ENCODE measurements at places on chromosomes 6 and 20.
A peak's percentile ranks its signal among the peaks of the same experiment; 100 is the strongest.

DNA sequence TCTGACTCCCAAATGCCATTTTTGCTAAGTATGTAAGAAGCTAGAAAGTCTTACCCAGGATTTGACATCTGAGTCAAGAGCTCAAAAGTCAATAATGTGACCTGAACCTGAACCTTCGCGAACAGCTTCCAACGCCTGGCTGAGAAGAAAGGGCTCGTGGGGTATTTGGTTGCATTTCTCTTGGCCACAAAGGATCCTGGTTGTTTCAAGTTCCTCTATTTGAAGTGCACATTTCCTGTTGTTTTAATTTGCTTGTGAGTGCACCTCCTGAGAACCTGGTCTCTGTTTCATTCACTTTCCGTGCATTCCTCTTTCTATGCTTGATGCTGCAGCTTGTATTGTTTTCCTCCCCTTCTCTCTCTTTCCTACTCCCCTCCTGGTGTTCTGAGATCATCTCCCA lies 212.5 kb downstream of the FOXA2 start:
- no peak for DNase-seq

DNA sequence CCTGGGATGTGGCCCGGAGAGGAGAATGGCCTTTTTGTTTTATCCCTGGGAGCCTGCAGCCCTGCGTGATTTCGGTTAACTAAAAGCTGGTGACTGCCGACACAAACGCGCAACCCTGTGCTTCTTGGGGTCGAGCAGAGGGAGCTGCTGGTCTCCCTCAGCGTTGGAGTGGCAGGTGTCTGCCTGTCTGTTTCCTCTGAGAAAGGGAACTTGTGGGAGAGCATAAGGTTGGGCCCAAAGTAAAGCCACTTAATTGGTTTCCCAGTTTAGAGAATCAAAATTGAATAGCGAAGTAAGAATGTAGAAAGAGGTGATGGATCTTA lies 500 bp downstream of the LTV1 start:
- no peak for DNase-seq

DNA sequence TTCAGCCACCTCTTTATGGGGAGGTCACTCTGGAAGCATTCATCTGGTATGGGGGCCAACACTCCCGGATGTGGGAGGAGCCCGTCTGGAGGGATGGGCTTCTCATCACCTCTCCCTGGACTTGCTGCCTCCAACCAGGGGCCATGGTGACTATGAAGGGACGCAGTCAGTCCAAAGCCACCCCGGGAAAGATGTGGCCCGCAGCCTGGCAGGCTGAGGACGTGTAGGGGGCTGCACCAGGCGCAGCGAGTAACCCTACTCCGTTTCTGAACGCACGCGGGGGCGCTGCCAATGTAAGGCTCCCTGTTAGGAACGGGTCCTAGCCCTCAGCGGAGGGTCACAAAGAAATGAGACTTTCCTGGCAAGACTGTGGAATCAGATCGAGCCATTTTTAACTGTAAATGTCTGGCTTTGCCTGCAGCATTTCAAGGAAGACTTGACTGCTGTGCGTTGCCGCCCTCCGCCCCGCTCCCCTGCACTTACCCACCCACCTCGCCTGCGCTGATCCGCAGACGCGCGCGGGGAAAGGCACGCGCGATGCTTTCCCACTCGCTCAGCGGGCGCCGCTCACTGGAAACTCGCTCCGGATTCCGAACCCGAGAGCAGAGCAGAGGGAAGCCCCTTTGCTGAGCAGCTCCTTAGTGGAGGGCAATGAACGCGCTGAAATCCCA lies 55.1 kb downstream of the IL20RA start:
- DNase-seq = peak; percentile 56

- DNase-seq = peak; percentile 54
Measured at GRCh38 chr20:19274412-19275015, 62.1 kb downstream of the SLC24A3 start.

- DNase-seq = no peak
Measured at GRCh38 chr20:12179692-12180091, 262.0 kb downstream of the BTBD3 start.

DNA sequence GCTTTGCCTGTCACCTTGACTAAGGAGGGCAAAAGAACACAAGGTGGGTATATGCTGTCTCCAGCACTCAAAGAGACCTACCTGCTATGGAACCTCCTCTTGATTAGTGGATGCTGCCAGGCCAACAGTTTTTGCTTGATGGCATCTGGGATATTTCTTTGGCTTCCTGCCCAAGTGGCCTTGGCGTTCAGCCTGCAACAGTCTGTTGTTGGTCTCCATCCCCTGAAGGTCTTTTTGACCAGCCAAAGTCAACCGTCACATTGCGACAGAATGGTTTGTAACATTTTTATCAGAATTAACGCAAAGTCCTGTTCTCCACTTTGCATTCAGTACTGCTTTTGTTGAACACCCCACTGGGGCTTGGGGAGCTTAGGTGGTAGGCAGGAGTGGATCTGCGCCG lies 37.1 kb downstream of the SERPINB1 start:
- DNase-seq = no peak

- no peak for DNase-seq
Measured at GRCh38 chr20:9072861-9073500, 4.1 kb downstream of the PLCB4 start.

- DNase-seq = peak; percentile 15
Measured at GRCh38 chr20:17518339-17519052, 12.7 kb downstream of the BFSP1 start.

GRCh38 chr6:86949771-86950170 lies 12.4 kb downstream of the HTR1E start:
- no peak for DNase-seq

DNA sequence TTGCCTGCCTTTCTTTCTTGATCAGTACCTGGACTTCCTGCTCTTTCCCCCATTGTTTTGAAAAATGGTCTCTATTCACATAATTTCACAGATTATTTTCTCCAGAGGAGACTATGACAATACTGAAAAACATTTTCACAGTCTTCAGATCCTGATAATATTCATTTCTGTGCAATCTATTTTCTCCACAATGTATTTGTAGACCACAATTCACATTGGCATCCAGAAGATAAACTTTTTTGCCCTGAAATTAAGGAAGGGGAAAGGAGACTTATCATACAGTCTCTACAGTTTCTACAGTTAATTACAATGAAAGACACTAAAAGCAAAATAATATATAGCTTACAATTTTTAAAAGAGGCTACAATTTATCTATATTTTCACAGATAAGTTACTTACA lies 18.4 kb downstream of the LCA5 start:
- no peak for DNase-seq
